ENCODE measurements at places on chromosomes 16 and 17.

- DNase-seq = peak; percentile 53
Measured at GRCh38 chr17:65332375-65332774, 195.2 kb downstream of the RGS9 start.

GRCh38 chr17:3915995-3916696 is at the start of gene P2RX1:
Gene P2RX1 (minus strand): TSS chr17:3916465. CDS start chr17:3916225, 240 bp downstream.
- no peak for DNase-seq

GRCh38 chr16:72129976-72130656 is 36.5 kb downstream of the DHX38 start:
- DNase-seq = no peak

GRCh38 chr16:64977206-64977920 is 144.5 kb downstream of the CDH11 start:
- DNase-seq = no peak

DNA sequence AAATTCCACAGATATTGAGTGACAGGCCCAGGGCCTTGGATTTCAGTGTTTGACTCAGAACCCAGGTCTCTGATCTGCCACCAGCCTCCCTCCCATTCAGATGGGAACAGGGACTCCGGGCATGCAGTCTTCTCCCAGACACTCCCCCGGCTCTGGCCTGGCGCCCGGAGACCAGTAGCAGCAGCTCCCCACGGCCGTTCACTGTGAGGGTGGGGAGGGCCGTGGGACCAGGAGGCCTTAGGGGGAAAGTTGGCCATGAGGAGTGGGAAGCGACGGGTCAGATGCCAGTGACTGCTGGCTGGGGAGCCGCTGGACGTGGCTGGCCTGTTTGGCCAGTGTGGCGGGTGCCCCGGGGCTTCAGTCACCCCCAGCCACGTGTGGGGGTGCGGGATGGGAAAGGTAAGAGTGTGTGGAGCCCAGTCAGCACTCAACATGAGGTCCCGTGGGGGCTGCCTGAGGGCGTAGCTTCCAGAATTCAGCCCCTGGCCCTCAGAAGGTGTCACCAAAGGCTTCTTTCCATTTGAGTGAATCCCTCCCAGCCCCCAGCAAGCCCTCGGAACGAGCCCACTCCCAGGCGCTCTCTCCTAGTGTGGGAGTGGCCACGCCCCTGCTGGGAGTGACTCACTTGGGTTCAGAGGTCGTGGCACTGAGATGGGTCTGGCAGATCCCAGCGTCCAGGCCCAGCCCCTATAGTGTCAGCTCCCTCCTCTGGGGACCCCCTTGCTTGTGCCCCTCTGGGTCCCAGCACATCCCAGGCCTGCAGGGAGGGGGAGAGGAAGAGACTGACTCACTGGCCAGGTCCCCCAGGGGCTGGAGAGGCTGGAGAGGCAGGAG is 309.4 kb downstream of the SEC14L1 start:
- peak; percentile 82 for DNase-seq

DNA sequence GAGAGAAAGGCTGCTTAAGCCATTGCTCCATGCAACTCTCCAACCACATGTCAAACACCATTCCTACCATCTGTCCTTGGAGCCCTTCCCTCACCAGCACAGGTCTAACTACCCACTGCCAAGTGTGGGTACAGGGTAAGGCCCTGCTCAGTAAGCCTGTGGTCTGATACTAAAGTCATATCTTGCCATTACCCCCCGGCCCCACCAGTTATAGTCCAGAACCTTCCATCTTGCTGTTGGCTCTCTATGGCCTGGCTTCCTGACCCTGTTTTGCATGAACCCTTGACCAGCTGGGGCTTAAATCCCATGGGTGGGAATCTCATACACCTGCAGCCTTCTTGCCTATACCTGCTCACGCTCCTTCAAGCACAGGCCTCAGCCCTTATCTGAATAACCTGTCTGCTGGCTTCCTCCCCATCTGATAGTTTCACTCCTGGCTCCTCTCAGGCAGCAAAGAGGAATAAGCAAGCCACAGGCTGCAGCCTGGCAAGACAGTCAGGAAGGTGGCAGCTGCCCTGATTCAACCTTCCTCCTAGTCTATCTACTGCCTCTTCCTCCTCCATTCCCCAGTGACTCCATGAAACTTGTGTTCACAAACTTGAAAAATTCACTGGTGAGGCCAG is 64.1 kb downstream of the ZFHX3 start:
- DNase-seq = no peak

DNA sequence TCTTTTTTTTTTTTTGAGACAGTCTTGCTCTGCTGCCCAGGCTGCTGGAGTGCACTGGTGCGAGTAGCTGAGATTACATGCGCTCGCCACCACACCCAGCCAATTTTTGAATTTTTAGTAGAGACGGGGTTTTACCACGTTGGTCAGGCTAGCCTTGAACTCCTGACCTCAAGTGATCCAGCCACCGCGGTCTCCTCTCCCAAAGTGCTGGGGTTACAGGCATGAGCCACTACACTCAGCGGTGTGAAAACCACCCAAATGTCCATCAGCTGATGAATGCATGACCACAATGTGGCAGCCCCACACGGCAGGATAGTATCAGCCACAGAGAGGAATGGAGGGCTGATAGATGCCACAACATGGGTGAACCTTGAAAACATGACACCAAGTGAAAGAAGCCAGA is 2.1 kb downstream of the P2RX5 start:
- DNase-seq = no peak

DNA sequence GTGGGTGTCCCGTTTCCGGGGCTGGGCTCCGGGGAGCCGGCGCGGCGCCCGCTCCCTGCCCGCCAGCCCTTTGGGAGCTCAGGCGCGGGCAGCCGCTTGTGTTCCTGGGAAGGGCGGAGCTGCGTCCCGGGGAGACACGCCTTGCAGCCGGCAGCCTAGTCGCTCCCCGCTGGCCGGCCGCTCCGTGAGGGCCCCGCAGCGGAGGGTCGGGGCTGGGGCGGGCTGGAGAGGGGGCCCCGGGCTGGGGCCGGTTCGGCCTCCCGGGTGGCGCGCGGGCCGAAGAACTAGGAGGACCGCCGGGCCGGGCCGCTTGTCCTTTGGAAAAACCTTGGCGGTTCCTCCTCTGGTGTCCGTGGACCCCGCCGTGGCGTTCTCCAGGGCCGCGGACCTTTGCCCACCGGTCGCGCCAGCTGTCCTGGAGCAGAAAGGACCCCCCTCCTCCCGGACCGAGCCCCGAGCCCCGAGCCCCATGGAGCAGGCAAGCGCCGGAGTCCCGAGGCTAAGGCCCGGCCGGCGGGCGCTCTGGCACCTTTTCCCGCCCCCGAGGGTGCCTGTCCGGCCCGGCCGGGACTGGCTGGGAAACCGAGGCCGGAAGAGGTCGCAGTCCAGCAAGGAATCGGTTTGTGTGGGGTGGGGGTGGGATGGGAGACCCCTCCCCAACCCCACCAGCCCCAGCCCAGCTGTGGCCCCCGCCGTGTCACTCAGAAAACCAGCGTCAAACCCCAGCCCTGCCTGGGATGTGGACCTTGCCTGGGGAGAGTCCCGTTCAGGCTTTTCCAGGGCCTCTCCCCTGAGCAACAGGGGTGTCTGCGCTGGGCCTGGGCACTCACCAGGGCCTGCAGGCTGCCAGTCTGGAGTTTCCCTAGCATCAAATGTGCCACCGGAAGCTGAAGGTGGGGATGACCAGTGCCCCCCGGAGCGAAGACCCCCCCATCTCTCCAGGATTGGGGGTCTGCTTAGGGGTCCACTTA is 6.8 kb upstream of the TBC1D3B start:
- peak; percentile 91 for DNase-seq

DNA sequence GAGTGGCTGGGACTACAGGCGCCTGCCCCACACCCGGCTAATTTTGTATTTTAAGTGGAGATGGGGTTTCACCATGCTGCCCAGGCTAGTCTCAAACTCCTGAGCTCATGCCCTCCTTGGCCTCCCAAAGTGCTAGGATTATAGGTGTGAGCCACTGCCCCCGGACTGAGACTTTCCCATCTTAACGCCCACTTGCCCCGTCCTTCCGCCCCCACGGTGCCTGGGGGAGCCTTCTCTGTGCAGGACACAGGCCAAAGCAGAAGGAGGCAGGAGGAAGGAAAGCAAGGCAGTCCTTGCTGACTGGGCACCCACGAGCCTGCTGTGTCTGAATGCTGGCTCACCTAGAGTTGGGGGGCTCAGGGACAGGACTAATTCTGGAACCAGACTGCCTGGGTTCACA is 17.6 kb upstream of the GNG13 start:
- DNase-seq = no peak

DNA sequence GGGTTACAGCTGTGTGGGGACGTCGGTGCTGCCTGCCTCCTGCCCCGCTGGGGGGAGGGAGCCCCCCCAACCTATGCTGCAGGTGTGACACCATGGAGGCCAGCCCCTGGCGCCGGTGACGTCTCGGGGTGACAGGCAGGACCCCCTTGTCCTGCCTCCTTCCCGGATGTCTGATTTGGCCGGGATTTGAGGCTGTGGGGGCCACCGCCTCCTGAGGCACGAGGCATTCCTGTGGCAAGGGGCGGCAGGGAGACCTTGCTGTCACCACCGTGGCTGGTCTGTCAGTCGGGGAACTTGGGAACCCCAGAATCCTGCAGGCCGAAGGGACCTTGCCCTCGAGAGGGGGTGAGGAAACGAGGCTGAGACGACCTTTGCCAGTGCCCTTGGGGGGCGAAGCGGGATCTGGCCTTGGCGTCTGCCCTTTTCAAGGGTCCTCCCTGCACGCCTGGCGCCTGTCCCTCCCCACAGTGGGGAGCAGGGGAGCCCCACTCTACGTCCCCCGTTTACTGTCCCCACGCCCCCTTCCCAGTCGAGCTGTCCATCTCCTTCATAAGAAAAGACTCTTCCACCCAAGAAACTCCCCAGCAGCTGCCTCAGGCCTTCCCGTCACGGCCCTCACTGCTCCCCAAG is 74.4 kb downstream of the METRNL start:
- no peak for DNase-seq

GRCh38 chr16:28561557-28562187 is 8.0 kb downstream of the SGF29 start:
- no peak for DNase-seq

Data from astrocyte of the hippocampus (primary cell).